AG04449 (cell line): ENCODE measurements at places on chromosomes 2 and 18.

GRCh38 chr2:6297238-6297637 lies 568.5 kb downstream of the CMPK2 start:
- DNase-seq = no peak

DNA sequence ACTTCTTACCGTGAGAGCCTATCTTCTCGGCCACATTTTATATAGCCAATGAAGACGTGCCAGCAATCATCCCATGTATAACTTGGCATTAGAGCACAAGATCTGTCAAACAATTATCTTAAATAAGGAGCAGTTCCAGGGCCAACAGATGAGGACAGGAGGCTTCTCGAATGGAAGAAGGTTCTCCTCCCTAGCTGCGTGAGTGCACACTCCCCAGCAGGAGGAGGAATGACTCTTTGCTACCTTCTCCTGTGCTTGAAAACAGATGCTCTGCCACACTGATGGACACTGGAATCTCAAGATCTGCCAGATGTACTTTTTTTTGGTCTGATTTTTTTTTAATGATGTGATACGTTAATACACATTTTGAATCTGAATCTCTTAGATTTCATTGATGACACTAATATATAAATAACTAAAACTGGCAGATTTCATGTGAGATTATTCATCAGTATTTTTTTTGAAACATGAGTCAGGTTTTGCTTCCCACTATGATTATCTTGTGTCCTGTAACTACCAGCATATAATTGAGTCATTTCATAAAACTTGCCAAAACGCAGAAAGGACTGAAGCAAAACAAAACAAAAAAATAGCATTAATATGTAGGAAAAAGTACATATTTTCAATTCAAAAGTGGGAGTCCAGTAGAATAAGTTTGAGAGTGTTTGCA lies 626 bp upstream of the VIT start:
- no peak for DNase-seq

- no peak for DNase-seq
Observed at GRCh38 chr18:36634573-36635216, 194.1 kb downstream of the TPGS2 start.

DNA sequence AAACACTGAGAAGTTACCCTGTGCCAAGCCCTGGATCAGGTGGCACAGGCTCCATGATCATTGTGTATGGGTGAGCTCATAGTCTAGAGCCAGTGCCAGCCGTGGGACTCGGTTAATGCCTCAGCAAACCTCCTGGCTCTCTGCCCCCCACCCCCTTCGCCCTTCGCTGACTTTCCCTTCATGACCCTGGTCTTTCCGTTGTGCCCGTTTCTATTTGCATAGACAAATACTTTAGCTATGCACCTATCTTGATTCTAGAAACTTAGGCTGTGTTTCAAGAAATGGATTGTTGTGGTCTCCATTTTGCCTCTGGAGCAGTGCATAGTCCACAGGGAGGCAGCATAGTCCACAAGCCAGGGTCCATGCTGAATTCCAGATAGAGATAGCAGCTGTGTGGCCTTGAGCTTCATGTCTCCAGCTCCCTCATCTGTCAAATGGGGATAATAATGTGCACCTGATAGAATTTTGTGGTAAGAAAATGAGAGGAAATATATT lies 44.8 kb upstream of the KDM3A start:
- DNase-seq = no peak
